Stimulated activated CD8-positive, alpha-beta memory T cell treated with anti-CD3 and anti-CD28 coated beads, Interleukin-7, amount 100 ng/mL, for 1 hour (primary cell): ENCODE measurements at places on chromosomes 5 and 9.

GRCh38 chr5:124477062-124477461 is 269.4 kb downstream of the ZNF608 start:
- DNase-seq = no peak

DNA sequence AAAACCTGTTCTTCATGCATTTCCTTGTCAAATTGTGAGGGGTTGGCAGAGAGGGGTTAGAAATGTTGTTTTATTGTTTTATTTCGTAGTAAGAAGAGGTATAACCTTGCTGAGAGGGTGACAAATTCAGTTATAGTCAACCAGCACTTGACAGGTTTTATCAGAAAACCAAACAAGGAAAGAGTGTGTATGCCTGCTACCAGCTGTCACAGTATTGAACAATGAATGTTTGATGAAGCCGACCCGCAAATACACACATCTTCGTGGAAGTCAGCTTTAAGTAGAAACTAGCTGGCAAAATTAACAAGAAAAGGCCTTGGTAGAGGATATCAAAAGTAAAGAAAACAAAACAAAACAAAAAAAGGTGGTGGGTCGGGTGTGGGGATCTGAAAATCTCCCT is 214.6 kb upstream of the TLE4 start:
- DNase-seq = no peak

- DNase-seq = no peak
These were observed 3.0 kb downstream of the PKN3 start for GRCh38 chr9:128705051-128705965.

DNA sequence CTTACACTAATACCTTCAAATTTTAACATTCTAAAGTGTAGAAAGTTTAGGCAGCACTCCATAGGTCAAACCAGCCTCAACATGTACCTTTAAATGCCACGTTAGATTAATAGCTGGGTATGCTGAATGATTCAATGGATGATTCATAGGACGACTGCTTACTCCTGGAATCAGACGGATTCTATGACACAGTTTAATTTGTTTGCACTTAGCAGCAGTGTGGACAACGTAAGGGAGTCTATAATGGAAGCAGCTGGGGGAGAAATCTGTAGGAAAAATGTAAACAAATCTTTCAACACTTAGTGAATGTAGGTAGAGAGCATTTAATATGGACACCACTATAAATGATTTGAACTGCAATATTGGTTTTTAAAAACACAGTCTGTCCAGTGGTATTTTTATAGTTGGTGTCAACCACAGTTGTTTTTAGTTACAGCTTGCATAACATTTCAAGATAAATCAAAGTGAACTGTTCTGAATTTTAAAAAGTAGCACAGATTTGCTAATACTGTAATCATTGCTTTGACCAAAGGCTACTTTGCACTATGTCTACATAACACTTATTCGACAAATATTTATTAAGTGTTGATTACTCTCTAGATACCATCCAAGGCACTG is 701.5 kb upstream of the MEF2C start:
- no peak for DNase-seq

DNA sequence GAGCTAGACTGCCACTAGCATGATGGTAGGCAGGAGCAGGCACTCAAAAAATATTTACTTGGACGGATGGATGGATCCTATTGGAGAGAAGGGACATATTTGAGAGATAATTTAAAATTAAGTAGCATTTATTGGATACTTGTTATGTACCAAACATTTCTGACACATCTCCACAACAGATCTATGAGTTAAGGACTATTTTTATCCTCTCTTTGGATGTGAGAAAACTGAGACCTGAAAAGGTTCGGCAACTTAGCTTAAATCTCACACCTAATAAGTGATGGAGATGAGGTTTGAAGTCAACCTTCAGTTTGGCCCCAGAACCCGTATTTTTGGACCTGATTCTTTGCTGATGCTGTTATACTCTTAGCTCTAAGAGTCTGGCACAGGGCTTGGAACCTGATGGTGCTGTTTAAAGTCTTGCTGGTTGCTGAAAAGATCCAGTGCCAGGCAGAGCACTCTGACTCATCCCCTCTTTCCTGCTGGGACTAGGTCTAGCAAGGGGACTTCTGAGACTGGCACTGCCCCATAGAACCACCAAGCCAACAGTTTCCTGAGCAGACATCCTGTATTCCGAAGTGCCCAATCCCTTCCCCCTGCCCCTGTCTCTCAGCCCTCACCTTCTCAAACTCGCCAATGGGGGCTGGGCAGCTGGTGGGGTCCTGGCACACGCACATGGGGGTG is 15.6 kb downstream of the SPARC start:
- no peak for DNase-seq

DNA sequence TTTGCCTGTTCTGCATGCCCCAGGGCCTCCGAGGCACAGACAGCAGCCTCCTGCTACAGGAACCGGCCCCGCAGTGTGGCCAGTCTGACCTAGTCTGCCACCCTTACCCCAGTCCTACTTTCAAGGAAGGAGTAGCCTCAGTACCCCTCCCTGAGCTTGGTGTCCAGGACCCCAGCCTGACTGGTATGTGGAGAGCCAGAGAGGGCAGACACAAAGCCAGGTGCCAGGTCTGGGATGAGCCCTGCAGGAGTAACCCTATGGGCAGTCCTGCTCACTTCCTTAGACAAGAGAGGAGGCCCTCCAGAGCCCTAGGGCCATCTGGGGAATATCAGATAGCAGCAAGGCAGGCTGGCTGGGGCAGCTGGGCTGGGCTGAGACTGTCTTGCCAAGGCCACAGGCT is 67.8 kb downstream of the NRG2 start:
- no peak for DNase-seq

GRCh38 chr5:89128906-89129625 is 246.1 kb upstream of the MEF2C start:
- DNase-seq = no peak

DNA sequence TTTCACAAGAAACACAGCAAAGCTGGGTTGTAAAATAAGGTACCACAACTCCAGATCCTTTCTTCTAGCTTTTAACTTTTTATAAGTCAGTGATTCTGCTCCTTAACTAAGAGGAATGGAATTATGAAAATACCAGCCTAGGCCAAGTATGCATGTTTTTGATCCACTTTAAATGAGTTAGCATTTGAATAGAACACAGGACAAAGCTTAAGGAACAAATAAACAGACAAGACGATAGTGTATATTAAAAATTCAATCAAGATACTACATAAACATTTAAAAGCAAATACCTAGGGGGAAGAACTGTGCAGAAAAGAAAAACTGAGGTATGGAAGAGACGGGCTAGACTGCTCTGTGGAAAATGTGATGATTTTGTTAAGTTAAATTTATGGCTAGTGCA is 200.7 kb downstream of the LURAP1L start:
- DNase-seq = no peak

GRCh38 chr5:481347-481746 is 38.4 kb downstream of the EXOC3 start:
- DNase-seq = no peak

DNA sequence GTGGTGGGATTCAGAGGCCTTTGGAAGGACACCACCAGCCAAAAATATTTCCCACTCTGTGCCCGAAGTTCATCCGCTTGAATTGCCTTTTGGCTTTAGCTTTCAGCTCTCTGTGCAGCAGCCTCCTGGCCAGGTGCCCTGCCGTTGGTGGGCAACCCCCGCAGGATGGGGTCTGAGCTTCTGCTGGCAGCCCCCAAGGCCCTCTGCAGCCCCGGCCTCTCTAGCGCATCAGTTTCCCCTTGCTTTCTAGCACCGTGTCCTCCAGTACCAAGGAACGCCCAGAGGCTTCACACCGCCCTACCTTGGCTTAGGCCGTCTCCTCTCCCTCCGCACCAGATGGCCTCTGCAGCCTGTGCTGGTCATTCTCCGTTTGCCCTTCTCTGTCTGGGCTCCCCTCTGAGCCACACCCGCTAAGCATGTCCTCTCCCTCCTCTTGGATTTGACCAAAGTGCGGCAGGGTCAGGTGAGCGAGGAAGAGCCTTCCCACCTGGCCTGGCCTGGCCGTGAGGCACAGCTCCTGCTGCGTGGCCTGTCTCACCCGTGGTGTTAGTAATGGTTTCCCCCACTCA is 4.2 kb upstream of the TSC1 start:
- DNase-seq = no peak

DNA sequence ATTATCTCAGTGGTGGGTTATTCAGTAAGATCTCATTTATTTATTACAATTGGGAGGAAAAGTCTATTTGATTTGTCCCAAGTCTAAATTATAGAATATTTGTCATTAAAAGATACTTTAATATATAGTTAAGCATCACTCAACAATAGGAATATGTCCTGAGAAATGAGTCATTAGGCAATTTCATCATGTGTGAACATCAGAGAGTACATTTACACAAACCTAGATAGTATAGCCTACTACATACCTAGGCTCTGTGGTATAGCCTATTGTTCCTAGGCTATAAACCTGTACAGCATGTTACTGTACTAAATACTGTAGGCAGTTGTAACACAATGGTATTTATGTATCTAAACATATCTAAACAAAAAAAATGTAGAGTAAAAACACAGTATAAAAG is 135.0 kb upstream of the RASA1 start:
- DNase-seq = no peak

DNA sequence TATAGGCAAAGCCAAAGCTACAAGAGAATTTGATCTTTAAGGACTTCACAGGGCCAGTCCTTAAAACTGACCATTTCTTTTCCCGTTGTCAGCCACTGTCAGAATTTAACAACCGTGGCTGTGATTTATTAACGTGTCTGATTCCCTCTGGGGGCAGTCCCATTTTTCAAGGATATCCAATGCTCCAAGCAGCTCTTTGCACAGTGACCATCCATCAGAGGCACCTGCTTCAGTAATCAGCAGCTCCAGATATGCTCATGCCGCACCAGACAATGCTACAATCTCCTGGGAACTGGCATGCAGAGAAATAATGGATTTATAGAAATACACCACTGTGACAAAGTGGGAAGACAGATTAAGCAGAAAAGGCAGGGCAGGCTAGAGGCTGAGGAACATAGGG is 163.3 kb upstream of the PPP1R2B start:
- DNase-seq = no peak

DNA sequence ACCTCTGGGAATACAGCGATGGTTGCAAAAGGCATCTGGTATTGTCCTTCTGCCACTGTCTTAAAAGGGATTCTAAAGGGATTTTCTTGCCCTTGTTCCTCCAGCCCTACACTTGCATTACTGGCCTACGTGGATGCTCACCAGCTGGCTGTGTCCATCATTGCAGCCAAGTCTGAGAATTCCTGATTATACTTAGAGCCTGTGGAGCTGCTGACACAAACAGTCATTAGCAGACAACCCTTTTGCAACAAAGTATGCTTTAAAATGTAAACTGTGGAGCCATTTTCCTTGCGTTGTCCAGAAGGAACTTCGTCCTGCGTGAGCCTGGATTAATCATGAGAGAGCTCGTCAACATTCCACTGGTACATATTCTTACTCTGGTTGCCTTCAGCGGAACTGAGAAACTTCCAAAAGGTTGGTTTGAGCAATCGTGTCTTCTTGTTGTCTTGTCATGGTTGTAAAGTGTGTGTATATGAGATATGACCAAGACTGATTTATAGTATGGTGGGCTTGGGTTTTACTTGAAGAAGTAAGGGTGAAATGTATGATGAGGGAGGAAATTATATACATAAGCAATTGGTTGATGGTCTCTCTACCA is at the start of gene MUSK:
Gene MUSK (plus strand): TSS at position 222 of the 598 bp plus-strand sequence. CDS start 114 bp downstream, at position 336.
- DNase-seq = no peak

DNA sequence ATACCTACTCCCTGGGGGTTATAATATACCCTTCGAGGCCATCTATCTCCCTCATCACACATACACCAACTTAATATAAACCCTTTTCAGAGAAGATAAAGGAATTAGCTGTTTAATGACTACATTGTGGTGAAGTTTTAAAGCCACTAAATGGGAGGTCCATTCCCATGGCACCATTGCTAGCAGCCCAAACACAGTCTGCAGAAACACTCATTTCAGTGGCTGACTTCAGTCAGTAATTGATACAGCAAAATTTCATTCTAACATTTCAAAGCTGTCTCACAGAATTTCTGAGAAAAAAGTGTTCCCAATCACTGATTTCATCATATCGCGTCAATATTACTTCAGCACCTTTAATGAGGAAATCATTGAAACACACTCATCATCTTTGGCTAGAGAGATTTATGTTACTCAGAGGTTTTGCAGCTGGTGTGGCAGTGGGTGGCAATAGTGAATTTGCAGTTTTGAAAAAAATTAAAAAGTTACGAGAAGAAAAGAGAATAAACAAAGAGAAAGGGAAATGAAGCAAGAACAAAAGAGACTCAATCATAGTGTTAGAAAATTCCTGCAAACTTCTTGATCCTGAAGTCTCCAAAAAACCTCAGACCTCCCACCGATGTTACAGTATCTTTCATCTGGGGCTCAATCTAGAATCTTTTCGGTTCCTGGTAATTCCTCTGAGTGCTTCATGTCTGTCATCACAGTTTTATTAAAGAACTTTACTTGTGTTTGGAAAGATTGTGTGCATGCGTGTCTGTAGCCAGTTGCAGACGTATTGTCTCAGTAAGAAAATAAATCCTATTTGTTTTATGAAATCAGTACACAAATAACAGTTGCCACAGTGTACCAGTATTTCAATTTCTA is 105.0 kb downstream of the ERCC6L2 start:
- DNase-seq = no peak

DNA sequence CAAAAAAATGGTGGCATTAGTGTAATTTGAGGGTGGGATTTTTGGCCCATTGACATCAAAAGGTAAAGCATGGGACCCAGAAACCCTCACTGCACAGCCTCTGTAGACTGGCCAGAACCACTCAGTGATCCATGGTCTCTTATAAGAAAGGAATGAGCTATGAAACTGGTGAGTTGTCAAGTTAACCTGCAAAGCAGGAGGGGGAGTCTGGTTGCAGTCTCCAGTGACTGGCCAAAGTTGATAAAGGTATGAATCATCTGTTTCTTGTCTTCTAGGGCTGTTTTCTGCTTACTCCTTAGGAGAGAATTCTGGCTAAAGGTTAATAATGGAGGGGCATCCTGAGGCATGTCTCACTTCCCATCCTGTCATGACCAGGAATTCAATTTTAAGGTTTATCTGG is 325.2 kb downstream of the TLR4 start:
- DNase-seq = no peak
